CD4-positive, alpha-beta T cell treated with Interleukin-6 for 4 hours (primary cell): ENCODE measurements at places on chromosomes 7 and 10.
A peak's percentile ranks its signal among the peaks of the same experiment; 100 is the strongest.

GRCh38 chr7:155223503-155223902 lies 74.2 kb upstream of the INSIG1 start:
- no peak for DNase-seq

DNA sequence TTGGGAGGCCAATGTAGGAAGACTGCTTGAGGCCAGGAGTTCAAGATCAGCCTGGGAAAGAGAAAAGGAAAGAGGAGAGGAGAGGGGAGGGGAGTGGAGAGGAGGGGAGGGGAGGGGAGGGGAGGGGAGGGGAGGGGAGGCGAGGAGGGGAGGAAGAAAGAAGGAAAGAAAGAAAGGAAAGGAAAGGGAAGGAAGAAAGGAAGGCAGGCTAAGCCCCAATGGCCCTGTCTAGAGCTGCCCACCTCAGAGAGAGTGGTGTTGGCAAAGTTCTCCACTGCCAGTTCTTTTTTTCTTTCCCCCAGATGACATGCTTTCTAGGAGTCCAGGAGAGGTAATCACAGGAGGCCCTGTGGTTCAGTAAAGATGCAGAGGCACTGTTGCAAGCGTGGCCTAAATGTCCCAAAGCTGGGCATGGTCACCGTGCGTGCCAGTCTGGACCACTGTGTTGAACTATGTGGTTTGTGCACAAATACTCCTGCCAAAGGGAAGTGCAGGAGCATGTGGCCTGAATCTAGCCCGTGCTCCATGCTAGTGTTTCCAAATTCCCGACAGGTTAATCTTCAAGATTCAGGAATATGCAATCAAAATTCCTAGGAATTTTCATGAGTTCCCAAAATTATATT lies 39.7 kb downstream of the ODAD2 start:
- no peak for DNase-seq

GRCh38 chr10:58868736-58869435 lies 307.6 kb upstream of the PHYHIPL start:
- DNase-seq, result no peak

DNA sequence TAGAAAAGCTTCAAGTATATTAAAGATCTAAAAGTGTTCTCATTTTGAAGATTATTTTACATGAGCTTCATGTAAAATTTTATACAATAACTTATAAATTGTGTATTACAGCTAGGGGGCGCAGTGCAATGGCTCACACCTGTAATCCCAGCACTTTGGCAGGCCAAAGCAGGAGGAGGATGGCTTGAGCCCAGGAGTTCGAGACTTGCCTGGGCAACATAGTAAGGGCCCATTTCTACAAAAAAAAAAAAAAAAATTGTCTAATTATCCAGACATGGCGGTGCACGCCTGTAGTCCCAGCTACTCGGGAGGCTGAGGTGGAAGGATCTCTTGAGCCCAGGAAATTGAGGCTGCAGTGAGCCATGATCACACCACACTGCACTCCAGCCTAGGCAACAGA lies 16.6 kb downstream of the ACBD5 start:
- DNase-seq, result peak; percentile 67

DNA sequence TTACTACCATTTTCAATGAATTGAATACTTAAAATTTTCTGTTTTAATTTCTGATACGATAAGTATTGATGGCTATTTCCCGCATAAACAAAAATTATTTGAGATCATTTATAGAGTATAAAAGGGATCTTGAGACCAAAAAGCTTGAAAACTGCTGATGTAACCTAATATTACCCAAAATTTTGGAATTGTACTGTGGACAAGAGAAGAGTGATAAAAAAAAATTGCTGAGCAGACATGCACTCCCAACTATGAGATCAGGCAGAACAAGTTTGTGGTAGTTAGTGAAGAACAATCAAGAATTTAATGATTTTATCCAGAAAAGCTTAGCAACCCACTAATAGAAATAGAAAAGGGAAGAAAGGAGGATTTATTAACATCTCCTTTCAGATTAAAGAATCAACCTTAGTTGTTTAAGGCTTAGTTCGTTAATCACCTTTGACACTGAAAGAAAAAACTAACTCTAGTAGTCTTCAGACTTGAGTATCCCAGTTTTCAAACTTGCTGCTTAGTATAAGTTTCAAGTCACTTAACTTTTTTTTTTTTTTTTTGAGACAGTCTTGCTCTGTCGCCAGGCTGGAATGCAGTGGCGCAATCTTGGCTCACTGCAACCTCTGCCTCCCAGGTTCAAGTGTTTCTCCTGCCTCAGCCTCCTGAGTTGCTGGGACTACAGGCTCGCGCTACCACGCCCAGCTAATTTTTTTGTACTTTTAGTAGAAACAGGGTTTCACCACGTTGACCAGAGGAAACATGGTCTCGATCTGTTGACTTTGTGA lies 50.6 kb upstream of the ZC3HAV1 start:
- no peak for DNase-seq

DNA sequence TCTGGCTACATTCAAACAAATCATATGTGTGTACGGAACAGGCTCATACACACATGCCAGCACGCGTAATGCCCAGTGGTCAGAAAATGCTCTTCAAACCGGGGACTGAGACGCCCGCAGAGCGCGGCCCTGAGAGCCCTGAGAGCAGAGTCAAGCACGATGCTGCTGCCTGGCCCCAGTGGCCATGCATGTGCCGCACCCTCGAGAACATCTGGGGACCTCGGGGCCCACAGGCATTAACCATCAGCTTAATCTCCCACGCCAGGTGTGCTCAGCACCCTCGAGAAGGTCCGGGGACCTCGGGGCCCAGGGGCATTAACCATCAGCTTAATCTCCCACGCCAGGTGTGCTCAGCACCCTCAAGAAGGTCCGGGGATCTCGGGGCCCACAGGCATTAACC lies 163.1 kb downstream of the PTPRN2 start:
- no peak for DNase-seq

DNA sequence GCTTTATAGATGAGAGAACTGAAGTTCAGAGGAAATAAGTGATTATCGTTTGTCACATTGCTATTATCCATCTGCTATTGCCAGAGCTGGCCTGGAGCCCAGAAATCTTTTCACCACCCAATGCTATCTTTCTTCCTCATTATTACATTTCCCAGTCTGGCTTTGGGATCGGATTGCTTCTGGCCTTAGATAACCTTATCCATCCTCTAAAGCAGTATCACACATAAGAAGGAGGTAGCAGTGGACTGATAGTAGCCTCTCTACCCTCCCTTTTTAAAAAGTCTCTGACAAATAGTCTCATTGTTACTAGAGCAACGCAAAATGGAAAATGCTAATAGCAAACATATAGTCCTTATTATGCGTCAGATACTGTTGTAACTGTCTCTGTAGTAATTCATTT lies 1.3 kb upstream of the CLDN12 start:
- no peak for DNase-seq
